ENCODE measurements at places on chromosomes 16 and 17.
A peak's percentile ranks its signal among the peaks of the same experiment; 100 is the strongest.

DNA sequence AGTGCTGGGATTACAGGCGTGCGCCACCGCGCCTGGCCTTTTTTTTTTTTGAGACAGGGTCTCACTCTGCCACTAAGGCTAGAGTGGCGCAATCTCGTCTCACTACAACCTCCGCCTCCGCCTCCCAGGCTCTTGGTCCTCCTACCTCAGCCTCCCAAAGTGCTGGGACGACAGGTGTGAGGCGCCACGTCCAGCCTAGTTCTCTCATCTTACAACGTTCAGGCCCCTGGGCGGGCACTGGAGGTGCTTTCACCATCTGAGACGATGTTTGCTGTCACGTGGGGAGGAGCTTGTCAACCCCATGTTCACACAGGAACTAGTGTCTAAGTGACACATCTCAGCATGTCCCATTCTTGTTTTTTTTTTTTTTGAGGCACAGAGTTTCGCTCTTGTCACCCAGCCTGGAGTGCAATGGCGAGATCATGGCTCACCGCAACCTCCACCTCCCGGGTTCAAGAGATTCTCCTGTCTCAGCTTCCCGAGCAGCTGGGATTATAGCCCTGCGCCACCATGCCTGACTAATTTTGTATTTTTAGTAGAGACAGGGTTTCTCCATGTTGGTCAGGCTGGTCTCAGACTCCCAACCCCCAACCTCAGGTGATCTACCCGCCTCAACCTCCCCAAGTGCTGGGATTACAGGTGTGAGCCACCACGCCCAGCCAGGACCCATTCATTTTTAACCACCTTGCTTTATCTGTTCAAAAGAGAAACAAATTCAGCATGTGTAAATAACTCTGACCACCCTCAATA, 5.2 kb upstream of the FANCA start:
- no peak for DNase-seq

DNA sequence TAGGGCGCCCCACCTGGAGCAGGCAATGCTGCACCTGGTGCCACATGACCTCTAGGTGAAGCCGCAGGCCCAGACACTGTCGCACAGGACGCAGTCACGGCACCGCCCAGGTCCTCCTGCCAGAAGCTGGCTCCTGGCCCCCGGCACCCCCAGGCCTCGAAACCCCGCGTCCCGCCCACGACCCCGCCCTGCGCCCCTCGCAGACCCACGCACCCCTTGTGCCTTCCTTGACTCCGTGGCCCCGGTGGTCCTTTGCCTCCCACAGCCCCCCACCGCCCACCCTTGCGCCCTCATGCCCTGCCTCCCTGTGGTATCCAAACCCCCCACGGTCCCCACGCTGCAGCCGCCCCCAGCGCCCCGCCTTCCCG, 6.3 kb upstream of the C1QTNF8 start:
- DNase-seq = no peak

DNA sequence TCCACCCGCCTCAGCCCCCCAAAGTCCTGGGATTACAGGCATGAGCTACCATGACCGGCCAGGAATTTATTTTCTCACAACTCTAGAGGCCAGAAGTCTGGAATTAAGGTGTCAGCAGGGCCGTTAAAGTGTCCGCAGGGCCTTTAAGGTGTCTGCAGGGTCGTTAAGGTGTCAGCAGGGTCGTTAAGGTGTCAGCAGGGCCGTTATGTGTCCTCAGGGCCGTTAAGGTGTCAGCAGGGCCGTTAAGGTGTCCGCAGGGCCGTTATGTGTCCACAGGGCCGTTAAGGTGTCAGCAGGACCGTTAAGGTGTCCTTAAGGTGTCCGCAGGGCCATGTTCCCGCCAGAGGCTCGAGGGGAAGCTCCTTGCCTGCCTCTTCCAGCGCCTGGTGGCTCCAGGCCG, 125.2 kb downstream of the RAP1GAP2 start:
- no peak for DNase-seq

DNA sequence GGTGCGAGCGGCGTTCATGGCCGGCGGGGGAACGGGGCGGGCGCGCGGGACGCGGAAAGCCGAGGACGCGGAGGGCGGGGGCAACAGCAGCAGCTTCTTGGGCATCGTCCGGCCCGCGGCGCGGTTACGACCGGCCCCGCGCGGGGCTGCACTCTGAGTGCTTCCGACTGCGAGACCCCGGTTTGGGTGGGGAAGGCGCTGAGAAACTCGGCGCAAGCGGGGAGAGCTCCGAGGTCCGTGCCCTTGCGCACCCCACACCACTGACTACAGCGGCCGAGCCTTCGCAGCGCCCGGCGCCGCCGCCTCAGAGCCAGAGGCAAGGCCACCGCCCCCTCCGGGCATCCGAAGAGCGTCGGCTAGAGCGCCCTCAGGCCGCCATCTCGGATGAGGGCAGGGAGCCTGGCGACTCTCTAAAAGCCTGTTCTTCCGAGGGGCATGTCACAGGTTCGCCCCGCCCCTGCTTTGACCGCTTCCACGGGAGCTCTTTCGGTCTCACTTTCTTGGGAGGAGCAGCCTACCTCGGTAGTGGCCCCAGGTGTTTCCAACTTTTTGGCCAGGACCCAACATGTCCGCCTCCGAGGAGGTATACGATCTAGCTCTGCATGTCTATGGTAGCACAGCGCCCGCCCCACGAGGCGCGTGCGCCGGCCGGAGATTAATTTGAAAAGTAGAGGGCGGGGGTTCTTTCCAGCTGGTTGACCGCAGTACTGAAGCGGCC, at the start of gene PRPSAP1:
PRPSAP1 (minus strand) TSS at position 318 of the 718 bp plus-strand sequence; CDS start at position 105, 213 bp downstream.
- peak; percentile 95 for DNase-seq

GRCh38 chr17:43556292-43556691, 10.2 kb upstream of the ETV4 start:
- DNase-seq = peak; percentile 49

DNA sequence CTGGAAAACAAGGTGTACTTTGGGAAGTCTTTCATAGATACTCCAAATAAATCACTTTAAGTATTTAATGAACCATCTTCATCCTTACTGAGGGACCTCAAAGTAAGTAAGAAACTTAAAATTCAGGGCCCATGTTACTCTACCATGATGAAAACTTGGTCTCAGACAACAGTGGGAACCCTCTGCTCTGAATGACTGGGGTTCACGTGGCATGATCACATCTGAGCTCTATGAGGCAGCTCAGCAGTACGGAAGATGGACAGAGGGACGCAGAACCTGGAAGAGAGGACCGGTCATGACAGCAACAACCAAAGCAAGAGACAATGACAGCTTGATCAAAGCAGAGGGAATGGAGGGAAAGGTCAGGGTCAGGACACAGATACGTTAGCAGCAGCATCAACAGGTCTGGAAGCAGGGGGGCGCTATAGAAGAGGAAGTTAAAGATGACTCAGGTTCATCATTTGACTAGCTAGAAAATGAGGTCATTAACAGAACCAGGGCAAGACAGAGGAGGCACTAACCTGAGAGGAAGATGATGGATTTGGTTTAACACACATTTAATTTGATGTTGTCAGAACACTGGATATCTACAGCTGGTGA, 9.5 kb downstream of the XPO6 start:
- DNase-seq = no peak

DNA sequence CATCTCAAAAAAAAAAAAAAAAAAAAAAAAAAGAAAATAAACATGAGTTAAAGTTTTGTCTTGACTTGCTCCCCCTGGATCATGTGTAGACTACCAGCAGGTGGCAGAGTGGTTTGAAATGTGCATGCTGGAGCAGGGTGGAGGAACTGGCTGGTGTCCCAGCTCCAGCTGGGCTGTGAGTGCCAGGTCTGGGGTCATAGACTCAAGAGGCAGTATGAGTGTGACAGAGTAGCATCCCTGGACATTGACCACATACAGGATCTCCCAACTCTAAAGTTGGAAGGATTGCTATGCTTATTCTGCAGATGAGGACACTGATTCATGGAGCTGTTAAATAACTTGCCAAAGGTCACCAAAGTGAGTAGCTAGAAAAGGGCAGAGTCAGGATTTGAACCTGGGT, 198.0 kb upstream of the MPHOSPH6 start:
- peak; percentile 57 for DNase-seq

- DNase-seq = peak; percentile 48
These were observed 70.2 kb upstream of the PSMD7 start for GRCh38 chr16:74226338-74226954.

- no peak for DNase-seq
These were observed 39.3 kb upstream of the MARCHF10 start for GRCh38 chr17:62847426-62847825.

DNA sequence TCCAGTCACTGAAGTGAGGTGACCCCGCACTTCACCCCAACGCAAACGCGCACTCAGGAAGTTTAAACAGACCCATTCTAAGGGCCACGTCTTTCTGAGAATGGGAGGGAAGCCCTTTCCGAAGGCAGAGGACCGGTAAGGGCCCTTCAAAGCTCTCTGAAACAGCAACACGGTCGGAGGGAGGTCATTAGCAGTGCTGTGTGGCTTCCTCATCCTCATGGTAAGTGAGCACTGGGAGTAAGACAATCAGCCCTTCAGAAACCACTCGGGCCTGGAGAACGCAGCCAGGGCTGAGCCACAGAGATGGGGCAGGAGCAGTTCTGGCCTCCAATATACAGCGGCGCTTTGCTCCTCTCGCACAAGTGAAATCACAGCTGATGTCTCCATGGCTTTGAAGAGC, 23.7 kb downstream of the SRL start:
- DNase-seq = no peak

- no peak for DNase-seq
These were observed 882.4 kb upstream of the EEF2KMT start for GRCh38 chr16:5979905-5980550.

- DNase-seq = no peak
These were observed 3.2 kb upstream of the ASB16 start for GRCh38 chr17:44167181-44167861.

DNA sequence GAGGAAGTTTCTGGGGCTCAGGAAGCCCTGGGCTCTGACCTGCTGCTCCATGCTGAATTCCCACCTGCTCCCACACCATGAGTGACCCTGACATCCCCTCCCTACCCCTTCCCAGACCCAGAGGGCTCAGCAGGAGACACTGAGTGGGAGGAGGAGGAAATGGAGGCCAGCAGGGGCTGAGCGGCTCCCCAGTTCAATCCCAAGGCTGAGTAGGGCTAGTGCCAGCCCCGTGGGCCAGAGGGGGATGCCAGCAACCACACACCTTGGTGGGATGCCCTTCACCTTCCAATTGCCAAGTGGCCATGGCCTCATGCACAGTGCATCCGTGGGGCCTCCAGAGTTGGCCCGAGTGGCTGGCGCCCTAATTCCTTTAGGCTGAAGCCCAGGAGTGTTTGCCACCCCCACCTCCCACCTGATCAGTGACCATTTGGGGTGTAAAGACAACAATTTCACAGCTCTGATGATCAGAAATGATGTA, 1.0 kb upstream of the ADGRG3 start:
- DNase-seq = no peak
